ENCODE measurements at places on chromosomes 6 and 20.

DNA sequence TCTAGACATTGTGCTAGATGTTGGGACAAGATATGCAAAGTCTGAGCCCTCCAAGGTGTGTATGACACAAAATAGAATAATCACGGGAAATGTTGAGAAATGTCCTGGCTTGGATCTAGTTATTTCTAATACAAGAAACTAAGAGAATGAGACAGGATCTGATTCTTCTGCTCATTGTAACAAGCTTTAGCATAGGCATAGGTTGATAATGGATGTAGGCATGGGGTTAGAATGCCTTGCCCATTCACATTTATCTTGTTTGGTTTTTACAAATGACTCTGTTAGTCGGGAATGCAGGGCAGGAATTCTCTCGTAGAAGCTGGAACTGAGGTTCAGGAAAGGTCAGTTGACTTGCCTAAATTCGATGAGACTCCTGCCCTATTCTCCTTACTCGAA lies 1.5 kb upstream of the SLC26A8 start:
- DNase-seq: no peak

DNA sequence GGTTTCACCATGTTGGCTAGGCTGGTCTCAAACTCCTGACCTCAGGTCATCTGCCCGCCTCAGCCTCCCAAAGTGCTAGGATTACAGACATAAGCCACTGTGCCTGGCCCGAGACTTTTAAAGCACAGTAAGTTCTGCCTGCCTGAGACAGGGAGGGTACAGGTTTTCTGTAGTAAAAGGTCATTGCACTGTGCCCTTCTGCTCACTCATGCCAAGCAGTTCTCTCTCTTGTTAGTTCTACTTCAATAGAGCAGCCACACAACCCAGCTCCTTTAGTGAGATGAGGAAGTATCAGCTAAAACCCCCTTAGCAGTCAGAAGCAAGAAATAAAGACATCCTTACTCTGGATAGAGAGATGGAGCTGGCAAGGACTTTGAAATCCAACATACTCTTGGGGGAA lies 52.4 kb upstream of the ARMH2 start:
- DNase-seq: no peak

GRCh38 chr6:79436241-79436640 lies 101.0 kb downstream of the LCA5 start:
- DNase-seq: no peak

DNA sequence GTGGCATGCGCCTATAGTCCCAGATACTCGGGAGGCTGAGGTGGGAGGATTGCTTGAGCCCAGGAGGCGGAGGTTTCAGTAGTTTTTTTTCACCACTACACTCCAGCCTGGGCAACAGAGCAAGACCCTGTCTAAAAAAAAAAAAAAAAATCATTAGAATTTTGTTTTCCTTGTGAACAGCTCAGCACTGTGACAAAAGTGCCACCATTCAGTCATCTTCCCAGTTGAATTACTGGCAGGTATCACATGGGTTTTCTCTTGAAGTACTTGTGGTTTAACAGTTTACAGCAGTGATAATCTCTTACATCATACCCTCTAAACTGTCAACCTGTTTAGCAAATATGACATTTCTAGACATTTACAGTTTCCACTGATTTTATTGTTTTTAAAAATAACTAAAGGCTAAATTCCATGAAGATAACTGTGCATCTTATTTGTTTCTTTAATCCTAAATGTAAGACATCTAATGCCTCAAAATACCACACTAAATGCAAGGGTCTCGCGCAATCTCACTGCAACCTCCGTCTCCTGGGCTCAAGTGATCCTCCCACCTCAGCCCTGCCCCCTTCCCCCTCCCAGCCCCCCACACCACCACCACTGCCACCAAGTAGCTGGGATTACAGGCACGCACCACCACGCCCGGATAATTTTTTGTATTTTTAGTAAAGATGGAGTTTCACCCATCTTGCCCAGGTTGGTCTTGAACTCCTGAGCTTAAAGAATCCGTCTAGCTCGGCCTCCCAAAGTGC lies 7.0 kb downstream of the TRPC4AP start:
- no peak for DNase-seq

- no peak for DNase-seq
These were observed 545.4 kb upstream of the JAG1 start for GRCh38 chr20:11219192-11219591.

- no peak for DNase-seq
These were observed 263.5 kb downstream of the CBLN4 start for GRCh38 chr20:55741801-55742200.

GRCh38 chr6:2659882-2660281 lies 90.8 kb downstream of the MYLK4 start:
- DNase-seq: no peak

GRCh38 chr6:16632101-16632500 lies 129.2 kb downstream of the ATXN1 start:
- DNase-seq: no peak

GRCh38 chr20:8425802-8426201 lies 293.7 kb downstream of the PLCB1 start:
- no peak for DNase-seq
